ENCODE measurements at places on chromosomes 7 and 10. TPM values are rescaled to one million over a fixed set of nuclear protein-coding genes. Genes with fewer than 3 reads are reported as not detected.

DNA sequence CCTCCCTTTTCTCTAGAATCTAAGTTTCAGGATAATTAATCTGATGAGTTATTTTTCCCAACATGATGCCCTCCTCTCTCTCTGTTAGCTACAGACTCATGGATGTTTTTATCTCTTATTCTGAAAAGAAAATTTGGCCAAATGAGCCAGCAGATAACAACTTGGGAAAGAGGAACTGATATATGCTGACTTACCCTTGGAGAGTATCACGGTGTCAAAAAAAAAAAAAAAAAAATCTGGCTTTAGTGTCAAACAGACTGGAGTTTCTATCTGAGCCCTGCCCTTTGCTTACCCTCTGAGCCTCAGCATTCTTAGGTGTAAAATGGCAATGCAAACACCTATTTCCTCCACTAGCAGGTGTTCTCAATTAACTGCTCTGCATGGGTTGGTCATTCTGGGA is 190.4 kb downstream of the AHR start:
- no peak for DNase-seq

The MYO1G gene
- total RNA-seq, result 0.74 TPM

DNA sequence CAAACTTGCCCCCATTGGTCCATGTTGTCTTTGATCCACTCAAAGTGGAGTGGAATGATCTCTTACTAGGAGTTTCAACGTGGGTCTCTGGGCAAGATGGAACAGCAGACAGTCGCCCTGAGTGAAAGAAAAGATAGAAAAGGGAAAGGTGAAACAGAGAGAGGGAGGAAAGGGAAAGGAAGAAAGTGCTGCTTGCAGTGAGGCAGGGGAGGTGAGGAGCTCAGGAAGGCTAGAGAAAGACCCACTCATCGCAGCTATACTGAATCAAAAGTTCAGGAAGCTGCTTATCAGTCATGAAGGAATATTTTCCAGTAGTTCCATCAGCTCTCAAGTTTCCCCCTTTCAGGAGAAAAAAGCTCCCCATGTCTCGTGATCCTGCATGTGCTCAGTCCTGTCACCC is 86.9 kb downstream of the ZNF467 start:
- DNase-seq, result no peak

The TEX36 gene
- 0.25 TPM for total RNA-seq

The HTRA1 gene
- 0.39 TPM for total RNA-seq

DNA sequence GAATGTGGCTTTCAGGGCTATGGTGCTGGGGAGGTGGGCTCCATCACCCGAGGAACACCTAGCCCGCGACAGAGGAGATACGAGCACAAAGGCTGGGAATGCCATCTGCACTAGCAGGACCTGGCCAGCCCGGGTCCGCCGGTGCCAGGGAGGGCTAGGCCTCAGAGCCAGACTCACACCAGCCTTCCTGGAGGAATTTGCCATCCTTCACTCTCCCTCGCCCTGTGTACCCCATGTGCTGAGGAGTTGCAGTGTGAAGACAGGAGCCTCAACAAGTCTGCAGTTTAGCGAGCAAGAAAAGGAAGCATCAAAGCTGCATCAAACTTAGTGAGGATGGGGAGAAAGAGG is 123.6 kb upstream of the JCAD start:
- DNase-seq, result no peak

- no peak for DNase-seq
These were observed 559.5 kb upstream of the IGFBP3 start for GRCh38 chr7:46480619-46481018.

The TMEM196 gene
- not detected for total RNA-seq

- DNase-seq, result no peak
These were observed 25.4 kb downstream of the TBATA start for GRCh38 chr10:70759781-70760180.

The PPP1R3A gene
- total RNA-seq, result not detected

DNA sequence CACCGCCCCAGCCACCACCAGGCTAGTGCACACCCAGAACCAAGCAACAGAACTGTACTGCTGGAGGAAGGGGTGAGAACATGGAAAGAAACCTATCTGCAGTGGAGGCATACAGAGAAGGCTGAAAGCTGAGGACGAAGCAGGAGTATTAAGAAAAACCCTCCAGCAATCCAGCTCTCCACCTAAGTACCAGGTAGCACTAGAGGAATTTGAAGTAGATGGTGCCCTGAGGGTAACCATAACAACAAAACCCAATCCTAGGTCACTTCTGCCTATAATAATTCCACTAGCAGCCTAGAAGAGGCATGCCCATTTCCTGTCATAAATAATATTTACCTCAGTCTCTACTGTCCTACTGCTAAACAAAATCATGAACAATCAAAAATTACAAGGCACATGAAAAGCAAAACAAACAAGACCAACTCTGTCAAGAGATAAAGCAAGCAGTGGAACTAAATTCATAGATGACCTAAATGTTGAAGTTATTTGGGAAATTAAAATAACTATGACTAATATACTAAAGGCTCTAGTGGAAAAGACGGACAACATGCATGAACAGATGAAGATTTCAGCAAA is 51.1 kb downstream of the HYCC1 start:
- no peak for DNase-seq

The DUSP5 gene
- 137 TPM for total RNA-seq

The CPA5 gene
- total RNA-seq, result not detected

DNA sequence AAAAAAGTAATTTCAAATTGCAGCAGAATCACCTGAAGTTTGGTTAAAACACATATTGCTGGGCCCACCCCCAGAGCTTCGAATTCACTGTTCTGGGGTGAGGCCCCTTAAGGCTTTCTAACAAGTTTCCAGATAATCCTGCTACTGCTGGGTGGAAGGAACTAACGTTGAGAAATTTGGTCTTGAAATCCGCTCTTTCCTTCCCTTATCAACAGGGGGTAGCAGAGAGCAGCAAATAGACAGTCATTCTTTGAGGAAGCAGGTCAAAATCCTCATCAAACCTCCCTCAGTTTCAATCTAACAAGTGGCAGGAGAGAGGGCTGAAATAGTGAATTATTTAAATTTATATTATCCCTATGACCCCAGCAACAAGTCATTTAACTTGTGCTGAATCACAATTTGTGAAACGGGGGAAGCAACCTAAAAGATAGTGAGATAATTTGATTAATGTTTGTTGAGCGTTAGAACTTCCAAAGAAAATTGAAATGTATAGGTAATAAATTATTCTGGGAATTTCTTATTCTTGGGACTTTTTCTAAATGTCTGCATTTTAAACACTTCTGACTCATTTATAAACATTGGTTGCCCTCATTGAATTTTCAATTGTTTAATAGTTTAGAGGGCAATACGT is 21.7 kb upstream of the MALSU1 start:
- DNase-seq, result peak; percentile 62

The NEUROG3 gene
- not detected for total RNA-seq

The CYP2C19 gene
- total RNA-seq, result not detected

The HOGA1 gene
- total RNA-seq, result 1.6 TPM

- DNase-seq, result no peak
These were observed 83.5 kb downstream of the TNS3 start for GRCh38 chr7:47498229-47499056.

- no peak for DNase-seq
These were observed 18.2 kb downstream of the ATAD1 start for GRCh38 chr10:87799860-87800259.

The ARL5B gene
- total RNA-seq, result 21.1 TPM

- DNase-seq, result no peak
These were observed 255.5 kb upstream of the AOAH start for GRCh38 chr7:36979810-36980248.

GRCh38 chr7:98878365-98879197 is at the start of gene TRRAP:
TRRAP (plus strand) TSS chr7:98878532; CDS start chr7:98881151, 2,619 bp downstream.
- DNase-seq, result no peak

DNA sequence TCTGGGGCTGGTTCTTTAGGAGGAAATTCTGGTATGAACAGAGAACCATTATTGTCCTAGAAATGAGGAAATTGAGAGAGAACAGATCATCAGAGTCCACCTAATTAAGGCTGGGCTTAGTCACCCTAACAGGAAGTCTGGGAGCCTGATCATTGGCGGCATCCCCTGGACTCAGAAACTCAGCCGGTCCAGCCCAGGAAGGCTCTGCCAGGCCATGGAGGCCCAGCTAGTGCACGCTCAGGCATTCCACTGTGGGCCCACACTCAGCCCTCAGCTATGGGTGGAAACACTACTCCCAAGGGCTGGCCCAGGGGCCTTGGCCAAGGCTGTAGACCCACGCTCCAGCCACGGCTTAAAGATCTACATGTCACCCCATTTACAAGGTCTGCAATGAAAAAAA is 109.2 kb downstream of the PTPN20 start:
- no peak for DNase-seq

- DNase-seq, result no peak
These were observed 132.8 kb downstream of the WNT2 start for GRCh38 chr7:117190104-117190503.

All from HCT116 (cell line).